ENCODE measurements at places on chromosomes 6 and 20.

DNA sequence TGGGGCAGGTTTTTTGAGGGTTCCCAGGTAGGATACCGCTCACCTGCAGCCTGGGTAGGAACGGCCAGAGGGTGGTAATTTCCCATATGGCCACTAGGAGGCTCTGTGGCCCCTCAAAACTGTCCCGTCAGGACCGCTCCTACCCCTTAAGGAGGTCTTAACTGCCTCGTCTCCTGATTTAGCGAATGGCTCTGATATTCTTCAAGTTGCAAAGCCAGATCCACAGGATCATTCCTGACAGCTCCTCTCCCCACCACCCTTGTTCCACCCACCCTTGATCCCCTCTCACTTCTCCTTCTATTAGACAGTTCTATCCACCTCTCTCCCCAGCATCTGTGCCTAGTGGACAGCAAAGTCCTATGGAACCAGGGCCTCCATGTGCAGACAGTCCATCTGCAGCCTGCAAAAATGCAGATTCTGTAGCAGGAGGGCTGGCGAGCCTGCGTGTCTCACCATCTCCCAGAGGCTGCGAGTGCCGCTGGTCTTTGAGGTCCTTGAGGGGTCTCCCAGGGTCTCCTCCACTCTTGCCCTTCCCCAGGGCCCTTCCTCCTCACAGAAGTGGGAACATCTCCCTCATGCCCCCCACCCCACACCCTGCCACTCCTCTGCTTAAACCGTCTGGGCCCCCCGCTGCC, 34.3 kb upstream of the ZBP1 start:
- peak; percentile 60 for DNase-seq

DNA sequence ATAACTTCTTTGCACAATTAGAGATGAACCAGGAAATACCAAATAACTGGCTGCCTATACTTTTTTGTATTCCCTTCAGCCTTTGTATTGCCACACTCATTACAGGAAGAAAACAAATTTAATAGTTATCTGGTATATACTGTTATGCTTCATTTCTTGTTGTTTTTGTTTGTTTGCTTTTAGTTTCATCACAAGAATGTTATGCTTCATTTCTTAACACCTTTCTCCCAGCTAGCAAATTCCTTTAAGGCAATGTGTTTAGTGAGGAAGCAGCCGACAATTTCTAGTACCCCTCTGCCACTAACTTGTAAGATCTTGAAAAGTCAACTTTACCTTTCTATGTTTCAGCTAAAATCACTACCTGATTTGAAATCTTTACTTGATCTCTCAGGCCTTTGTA, 1.4 kb downstream of the NCOA6 start:
- no peak for DNase-seq

DNA sequence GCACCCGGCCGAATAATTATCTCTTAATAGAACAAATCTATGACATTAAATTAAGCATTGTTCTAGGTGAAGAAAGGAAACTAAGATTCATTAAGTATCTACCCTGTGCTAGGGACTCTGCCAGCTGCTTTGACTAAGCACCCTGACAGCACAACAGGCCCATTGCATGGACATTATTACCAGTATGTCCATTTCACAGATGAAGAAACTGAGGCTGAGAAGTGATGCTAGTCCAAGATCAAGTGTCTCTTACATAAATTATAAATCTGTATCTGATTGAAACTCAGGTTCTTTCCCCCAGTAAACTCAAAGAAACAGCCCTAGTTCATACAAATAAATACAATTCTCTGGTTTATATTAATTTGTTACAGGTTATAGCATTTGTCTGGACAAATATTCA, 31.3 kb downstream of the SLC22A23 start:
- no peak for DNase-seq

DNA sequence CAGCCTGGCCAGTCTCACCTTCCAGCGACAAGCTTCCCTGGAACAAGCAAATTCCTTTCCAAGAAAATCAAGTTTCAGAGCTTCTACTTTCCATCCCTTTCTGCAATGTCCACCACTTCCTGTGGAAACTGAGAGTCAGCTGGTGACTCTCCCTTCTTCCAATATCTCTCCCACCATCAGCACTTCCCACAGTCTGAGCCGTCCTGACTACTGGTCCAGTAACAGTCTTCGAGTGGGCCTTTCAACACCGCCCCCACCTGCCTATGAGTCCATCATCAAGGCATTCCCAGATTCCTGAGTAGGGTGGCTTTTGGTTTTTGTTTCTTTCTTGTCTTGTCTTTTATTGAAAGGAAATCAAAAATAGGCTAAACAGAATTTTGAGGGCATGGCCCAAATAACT, 24.3 kb downstream of the MYCT1 start:
- no peak for DNase-seq
